CD8-positive, alpha-beta memory T cell (primary cell): ENCODE measurements at places on chromosomes 7 and 10.

DNA sequence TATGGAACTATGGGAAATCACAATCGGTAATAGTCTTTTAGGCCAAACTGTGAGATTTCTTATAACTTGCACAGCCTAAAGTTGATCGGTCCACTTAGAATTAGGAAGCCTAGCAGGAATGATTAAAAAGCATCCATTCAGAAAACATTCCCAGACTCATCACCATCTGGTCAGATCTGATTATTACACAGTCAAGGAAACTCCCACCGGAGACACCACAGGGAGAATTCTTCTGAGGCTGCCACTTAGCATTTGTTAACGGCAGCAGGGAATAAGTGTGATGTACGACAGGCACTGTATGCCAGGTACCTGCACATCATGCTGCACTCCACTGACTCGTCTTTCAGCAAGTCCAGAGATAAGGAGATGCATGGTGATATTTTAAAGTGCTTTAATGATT is 227.6 kb upstream of the STEAP1 start:
- DNase-seq: no peak

- DNase-seq: no peak
Measured at GRCh38 chr10:114471906-114472876, 67.9 kb upstream of the AFAP1L2 start.

DNA sequence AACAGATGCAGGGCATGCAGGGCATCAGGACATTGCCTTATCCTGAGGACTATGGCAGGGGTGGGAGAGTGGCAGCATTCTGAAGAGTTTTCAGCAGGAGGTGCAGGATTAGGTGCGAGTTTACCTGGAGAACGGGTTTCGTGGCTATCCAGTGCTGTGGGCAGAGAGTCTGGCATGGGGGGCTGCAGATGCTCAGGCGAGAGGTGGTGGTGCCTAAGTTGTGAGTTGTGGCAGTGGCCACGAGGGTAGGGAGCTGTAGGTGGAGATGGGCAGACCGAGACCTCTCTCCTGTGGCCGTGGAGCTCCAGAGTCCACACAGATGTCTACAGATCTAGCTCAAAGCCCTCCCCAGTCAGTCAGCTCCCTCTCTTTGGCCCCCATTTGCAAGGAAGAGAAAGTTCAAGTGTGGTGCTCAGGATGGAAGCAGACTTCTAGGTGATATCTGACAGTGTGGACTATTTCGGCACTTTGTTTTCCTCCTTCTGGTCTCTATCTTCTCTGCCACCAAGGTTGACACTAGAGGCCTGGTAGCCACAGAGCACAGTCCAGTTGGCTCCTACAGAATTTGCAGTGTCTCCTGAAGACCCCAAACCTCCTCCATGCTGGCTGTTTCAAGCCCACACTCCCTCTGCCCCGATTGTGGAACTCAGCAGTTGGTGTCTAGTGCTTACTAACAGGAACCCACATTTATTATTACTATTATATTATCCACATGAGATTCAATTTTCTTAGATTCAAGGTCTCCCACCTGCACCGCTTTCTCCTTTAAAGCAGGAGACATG is 955.7 kb upstream of the ZNF722 start:
- DNase-seq: no peak

- DNase-seq: no peak
Measured at GRCh38 chr10:16519908-16520861, 1.5 kb downstream of the C1QL3 start.

GRCh38 chr10:34187201-34187600 is 627.9 kb downstream of the PARD3 start:
- DNase-seq: no peak

GRCh38 chr7:123734498-123734897 is 14.3 kb downstream of the WASL start:
- DNase-seq: no peak

DNA sequence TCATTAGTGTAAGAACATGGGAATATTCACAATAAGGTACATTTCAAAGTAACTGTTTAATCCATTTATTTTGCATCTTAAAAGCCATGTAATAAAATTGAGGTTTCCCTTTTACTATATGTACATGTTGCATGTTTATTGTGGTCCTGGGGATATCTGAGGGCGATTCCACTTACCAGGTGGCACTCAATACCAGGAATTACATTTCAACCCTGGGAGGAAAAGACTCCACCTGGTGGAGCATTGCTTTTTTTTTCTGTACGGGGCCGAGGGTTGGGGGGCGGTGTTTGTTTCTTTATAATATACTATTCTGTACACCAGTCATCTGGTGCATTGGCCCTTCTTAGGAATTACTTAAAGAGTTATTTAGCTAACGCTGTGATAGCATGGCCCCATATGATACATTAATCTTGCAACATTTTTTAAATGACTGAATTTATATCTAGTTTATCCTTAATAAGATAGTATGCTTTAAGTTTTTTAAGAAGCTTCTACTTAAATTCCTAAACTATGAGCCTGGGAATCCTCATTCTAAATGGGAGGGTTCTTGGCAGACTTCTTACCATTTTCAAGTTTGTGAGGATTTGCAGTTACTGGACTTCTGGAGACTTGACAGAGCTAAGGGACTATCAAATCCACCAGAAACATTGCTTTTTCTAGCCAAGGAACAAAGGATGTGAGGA is 7.2 kb upstream of the HGF start:
- no peak for DNase-seq

DNA sequence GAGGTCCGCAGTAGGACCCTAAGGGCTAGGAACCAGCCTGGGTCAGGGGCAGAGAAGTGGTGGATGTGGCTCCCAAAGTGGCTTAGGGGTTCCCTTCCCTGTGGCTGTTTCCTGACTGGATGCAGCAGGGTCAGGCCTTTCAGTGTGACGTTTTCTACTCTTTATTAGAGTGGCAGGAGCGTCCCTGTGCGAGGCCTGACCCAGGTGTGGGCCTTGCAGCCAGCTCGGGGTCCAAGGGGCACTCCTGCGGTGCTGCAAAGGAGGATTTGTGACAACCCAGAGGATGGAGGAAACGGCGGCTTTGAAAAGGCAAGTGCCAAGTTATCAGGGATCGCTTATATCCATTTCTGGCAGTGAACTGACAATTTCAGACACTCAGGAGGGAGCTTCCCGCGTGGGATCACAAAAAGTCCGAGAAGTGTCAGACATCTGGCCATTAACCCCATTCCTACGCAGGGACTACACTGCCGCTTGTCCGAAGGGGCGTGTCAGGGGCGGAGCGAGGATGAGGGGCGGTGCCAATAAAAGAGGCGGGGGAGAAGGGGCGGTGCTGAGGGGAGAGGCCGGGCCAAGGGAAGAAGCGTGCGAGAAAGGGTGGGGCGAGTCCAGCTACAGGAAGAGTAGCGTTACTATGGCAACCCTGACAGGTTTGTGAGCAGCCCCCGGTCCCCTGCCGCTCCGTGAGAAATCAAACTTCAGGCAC is 98.8 kb upstream of the ZNF722 start:
- DNase-seq: peak; percentile 63

DNA sequence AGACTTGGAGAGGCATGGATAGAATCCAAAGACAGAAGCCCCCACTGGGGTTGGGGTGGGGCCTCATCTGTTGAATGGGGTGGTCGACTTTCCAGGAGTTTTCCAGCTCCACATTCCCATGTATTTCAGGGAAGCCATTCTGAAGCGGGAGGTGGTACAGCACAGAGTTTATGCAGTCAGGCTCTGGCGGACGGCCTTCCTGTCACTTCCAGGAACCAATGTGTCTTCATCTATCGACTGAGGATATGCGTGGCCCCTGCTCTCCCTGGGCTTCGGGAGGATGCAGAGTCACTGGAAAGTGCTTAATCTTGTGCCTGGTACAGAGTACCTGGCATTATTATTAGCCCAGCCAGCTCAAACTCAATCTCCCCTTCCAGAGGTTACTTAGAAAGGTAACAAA is 26.3 kb downstream of the DOCK1 start:
- no peak for DNase-seq

- no peak for DNase-seq
Measured at GRCh38 chr7:69610374-69611084, 12.3 kb downstream of the AUTS2 start.

GRCh38 chr7:119382726-119383125 is 890.2 kb upstream of the KCND2 start:
- DNase-seq: no peak

DNA sequence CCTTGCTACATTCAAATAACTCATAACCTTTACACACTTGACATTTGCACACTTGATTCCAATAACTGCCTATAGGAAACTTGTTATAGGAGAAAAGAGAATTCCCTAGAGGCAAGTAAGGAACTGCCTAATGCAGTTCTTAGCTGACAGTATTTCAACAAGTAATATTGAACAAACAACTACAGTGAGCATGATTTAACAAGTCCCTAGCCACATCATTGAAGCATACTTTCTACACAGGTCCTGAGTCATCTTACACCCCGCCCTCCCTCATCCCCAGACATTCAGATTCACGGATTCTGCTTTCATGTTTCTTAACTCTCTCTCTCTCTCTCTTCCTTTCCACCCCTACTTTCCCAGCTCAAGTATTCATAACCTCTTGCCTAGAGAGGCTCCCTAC is 153.5 kb downstream of the LSM5 start:
- no peak for DNase-seq

DNA sequence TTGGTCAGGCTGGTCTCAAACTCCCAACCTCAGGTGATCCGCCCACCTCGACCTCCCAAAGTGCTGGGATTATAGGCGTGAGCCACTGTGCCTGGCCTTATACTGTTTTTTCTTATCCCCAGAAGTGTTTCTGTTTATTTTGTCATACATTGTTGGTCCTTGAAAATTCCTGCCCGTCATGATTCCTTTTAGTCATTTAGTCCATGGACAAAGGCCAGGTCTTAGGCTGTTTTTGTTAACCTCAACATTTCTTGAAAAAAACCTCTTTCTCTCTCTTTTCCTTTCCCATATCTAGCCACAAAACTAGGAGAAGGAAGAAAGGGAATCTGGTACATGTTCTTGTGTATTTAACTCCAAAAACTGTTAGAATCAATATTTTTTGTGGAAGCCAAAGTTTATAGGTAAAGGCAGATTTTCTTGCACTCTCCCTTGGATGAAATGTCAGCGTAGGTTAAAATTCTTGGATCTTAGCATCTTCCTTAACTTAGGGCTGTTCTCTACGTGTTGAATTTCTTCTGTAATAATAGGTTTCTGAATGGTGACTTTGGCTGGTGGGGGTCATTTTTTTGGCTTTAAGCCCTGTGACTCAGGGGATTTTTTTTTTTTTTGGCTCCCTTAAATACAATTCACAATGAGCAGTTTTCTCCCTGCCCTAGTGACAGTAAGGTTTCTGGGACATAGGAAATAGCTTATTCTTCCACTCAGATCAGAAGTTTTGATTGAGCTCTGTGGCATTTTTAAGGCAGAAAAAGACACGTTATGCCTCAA is 500.8 kb downstream of the AUTS2 start:
- no peak for DNase-seq

DNA sequence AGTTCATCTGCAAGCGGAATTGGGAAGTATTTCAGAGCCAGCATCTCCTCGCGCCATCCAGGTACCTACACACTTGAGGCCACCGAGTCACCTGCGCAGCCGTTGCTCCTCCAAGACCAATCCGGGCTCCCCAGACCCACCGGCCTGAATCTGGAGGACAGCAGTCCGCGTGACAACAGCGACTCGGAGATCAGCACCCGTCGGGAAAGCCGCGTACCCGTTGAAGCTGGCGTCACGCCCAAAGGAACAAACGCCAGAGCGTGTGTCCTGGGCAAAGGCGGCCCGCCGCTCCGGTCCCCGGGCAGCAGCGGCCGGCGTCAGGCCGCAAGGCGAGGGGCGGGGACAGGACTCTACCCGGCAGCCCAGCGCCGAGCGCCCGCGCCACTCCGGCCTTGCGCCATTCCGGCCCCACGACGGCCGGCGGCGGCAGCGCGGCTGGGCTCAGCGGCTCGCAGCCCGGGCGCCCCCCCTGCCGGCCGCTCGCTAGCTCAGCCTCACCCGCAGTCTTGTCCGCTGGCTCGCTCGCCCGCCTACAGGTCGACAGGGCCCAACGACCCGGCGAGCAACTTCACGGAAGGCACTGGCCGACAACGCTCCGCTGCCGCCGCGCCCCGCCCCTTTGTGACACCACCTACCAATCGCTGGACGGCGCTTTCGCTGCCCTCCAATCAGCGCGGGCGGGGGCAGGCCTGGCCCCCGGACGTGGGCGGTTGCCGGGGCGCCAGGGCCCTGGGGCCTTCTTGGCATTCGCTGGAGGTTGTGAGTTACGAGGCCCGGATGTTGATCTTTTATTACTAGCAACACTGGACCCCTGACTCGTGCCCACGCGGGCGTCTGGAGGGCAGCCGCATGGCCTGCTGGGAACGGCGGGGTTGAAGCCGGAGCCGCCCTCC is at the start of gene ZFAND4:
TSS of gene ZFAND4 (minus strand) at position 592 of the 893 bp plus-strand sequence. CDS start 9,047 bp downstream, outside the sequence.
- DNase-seq: peak; percentile 92

- DNase-seq: no peak
Measured at GRCh38 chr7:726854-727103, 280 bp downstream of the DNAAF5 start.

DNA sequence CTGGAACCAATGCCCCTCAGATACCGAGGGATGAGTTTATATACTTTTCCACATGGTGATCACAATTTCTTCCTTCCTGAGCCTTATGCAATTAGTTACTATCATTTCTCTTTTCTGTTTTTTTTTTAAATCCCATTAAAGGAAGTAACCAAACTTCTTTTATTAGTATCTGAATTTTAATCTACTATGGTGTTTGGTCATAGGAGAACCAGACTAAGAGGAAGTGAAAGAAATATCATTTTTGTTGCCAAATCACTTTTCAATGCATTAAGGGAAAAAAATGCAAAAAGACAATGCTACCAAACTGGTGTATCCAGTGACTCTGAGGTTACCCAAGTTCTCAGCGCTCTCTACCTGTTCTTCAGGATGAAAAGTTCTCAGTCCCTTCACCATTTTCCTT is 167.7 kb downstream of the NXPH1 start:
- no peak for DNase-seq

- no peak for DNase-seq
Measured at GRCh38 chr7:76054123-76055120, 6.5 kb downstream of the MDH2 start.

DNA sequence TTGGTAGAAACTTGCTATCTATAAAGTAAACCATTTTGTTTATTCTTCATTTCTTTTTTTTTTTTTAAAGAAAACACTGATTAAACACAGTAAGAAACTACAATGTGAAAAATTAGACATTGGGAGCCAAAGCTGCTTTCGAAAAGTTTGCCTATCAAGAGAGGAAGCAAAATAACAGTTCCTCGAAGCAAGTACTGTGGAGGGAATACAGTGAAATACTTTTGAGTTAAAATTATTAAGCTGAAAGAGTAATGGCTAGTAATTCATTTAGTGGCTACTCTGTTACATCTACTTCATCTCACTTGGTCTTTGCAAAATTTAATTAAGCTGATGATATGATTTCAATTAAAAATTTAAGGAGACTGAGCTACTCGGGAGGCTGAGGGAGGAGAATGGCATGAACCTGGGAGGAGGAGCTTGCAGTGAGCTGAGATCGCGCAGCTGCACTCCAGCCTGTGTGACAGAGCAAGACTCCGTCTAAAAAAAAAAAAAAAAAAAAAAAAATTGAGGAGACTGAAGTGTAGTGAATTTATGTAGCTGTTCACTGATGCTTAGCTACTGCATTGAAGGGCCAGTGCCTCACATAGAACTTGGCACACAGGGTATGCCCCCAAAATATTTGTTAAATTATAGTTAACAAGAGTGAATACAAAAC is 982.1 kb upstream of the MBL2 start:
- no peak for DNase-seq

- DNase-seq: peak; percentile 19
Measured at GRCh38 chr7:5997210-5997808, 11.5 kb downstream of the PMS2 start.
